ENCODE measurements at places on chromosomes 7 and 10.
A peak's percentile ranks its signal among the peaks of the same experiment; 100 is the strongest.

GRCh38 chr7:20510573-20510900, 104.9 kb upstream of the ABCB5 start:
- DNase-seq: no peak

DNA sequence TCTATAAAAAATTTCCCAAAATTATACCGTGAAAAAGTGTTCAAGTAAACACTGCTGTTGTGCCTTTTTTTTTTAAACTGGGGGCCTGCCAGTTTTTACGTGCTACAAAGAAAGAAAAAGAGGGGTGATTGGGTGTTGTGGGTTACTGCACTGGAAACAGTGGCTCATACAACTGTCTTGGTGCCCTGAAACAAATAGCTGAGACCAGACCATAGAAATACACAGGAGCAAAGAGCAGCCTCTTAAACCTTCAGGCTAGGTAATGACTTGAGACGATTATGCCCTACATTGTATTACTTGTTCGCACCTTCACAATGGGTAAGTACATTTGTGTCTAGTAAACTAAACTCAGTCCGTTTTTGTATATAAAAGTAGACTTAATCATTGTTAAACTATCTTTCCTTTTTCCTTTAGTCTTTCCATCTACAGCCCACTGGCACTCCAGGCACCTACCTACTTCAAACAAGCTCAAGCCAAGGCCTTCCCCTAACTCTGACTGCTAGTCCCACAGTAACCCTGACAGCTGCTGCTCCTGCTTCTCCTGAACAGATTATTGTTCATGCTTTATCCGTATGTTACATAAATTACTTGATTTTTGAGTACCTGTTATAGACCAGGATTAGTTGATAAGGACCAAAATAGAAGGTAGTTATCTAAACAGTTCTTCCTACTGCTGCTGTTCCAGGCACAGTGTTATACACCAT, 26.6 kb downstream of the TMEM243 start:
- no peak for DNase-seq

GRCh38 chr10:11264296-11265048, 246.8 kb downstream of the CELF2 start:
- DNase-seq: no peak

DNA sequence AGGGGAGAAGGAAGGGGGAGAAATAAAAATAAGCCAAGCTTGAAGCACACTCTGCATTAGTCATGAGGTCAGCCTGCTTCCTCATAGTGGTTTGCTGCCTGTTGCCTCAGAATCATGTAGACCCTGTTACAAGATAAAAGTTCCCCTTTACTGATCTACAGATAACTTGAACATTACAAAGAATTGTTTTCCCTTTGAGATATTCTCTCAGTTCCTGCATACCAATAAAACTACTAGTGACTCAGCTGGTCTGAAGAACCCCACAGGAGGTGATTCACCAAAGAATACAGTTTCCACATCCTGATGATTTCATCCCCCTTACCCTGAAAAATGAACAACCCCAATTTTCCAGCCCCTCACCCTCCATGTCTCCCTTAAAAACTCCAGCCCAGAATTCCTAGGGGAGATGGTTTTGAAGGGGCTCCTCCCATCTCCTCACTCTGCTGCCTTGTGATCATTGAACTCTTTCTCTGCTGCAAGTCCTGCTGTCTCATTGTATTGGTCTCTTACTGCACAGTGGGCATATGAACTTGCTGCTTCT, 31.5 kb upstream of the NRP1 start:
- DNase-seq: peak; percentile 89

GRCh38 chr10:90047243-90047729, 345.9 kb downstream of the KIF20B start:
- peak; percentile 0 for DNase-seq

DNA sequence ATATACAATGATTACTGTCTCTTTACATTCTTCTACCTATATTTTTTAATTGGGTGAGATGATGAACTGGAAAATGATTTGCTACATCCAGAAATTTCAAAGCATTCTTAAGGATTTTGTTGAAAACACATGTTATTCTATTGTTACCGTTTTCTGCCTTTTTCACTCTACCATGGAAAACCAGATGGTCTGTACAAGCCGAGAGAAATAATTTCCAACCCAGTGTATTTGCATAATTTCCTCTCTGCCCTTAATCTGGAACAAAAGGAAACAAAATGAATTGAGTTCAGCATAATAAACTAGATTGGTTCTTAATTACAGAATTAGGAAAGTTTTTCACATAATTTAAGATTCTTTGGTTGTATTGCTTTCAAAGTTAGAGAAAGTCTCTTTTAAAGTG, 211.2 kb downstream of the CACNB2 start:
- no peak for DNase-seq

DNA sequence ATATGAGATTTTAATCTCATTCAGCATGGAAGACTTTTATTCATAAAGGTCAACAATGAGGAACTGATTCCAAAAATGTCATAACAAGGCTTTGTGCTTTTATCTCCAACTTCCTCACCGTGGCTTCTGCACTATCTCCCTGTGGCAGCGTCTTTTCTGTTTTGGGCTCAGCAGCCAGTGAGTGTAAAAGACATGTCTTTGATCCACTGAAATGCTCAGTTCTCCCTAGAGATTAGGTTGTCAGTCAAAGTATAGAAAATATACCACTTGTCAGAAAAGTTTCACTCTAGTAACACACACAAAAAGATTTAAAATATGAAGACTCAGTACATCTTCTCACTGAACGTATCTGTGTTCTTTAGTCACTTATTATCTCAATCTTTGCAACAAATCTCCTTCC, 901.8 kb upstream of the ZWINT start:
- DNase-seq: peak; percentile 5

DNA sequence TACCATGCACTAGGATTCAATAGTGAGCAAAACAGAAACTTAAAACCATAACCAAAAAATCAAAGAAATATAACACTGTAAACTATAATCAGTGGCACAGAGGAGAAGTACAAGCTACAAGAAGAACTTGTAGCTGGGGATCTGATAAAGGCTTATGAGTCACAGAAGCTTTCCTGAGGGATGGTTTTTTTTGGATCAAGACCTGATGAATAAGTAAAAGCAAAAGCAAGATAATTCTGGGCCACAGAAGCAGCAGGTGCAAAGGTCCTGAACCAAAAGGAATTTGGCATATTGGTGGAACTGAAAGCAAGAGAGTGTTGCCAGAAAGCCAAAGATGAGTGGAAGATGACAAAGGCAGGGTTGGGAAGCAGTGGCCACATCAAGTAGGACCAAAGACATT, 37.4 kb upstream of the BET1 start:
- DNase-seq: no peak

GRCh38 chr10:76899490-76899889, 738.1 kb downstream of the KCNMA1 start:
- no peak for DNase-seq

DNA sequence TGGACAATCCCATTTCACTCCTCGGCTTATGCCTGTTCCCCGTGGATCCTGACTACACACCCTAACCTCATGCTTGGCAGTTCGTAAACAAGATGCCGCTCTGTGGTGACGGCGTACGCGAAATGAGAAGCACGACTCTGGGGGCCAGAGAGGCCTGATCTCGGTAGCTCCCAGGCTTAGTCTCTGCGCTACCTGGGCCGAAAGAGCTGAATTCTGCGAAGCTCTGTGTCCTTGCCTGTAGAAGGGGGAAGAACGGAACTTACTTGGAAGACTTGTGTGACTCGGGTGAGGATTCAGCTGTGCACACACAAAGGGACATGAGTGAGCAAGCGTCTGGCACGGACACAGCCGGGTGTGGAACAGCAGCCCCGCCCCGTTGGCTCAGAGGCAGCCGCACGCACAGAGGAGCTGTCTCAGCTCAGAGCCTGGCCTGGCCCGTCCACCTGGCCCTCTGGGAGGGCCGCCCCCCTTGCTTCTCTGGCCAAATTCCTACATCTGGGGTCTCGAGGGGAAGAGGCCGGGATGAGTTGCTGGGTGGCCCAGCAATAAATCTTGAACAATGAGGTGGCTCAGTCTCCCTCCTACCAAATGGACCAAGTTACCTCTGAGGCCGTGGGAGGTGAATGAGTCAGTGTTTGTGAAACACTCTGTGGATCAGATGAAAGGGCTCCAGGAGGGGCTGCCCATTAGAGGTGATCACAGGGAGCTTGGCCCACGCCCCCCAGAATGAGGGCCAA, 83.8 kb downstream of the PDGFA start:
- DNase-seq: no peak

GRCh38 chr7:75663302-75663907, 75.3 kb downstream of the HIP1 start:
- DNase-seq: no peak

- peak; percentile 78 for DNase-seq
Observed at GRCh38 chr10:103849880-103850571, 5.3 kb downstream of the SH3PXD2A start.

GRCh38 chr7:149375234-149376008, 85.4 kb downstream of the ZNF777 start:
- DNase-seq: no peak

DNA sequence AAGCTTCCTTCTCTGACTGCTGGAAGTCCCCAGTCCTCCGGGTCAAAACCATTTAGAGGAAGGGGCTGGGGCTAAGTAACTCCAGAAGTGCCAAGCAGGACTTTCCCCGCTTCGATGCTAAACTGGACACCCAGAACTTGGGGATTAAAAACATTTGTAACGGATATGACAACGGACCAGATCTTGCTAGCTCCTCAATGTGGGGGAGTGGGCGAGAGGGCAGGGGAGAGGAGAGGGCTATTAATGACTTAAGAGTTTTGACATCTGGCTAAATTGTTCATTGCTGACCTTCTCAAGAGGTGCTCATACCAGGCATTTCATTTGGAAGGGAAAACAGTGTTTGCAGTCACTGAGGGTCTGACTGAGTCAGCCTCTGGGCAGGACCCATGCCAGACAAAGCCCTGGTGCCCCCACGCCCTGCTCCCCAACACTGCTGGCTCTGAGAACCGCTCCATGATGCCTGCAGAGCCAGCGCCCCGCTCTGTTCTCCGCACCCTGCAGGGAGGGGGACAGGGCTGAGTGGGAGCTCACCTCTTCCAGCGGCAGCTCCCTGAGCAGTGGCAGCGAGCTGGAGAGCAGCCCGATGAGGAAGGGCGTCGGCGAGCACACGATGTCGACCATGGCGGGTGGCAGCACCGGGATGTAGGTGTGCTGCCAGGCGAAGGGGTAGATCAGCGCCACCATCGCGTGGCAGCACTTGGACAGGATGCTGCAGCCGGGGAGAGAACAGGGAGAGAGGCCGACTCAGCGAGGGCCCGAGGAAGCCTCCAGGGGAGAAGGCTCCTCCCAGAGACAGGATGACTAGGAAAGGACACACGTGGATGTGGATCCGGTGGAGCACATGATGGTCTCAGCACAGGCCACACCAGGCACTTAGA, 47.7 kb upstream of the MKRN1 start:
- DNase-seq: no peak

- no peak for DNase-seq
Observed at GRCh38 chr7:46022397-46022796, 101.3 kb upstream of the IGFBP3 start.

DNA sequence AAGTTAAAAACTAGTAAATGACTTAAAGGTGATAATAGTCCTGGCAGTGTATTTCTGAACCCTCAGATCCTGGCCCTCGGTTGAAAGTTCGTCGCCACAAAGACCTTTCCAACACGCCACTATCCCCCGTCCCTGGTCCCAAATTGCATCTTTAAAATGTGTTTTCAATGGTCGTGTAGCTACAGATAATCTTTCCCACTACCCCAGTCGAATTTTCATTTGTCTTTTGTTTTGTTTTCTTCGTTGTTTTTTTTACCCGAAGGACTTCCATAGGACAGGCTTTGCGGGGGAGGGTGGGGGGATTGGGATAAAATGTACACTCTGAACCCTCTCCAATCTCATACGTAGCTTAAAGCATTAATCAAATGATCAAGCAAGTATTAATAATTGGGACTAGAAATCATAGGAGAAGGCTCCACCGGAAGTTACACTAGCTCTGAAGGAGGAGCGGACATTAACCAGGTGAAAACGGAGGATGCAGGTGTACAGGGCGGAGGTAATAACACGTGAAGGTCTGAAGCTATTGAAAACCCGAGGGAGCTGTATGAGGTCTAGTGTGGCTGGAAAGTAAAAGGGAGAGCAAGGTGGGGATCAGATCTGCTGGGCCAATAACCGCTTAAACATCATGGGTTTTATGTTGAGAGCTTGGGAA, 32.8 kb upstream of the PHF14 start:
- DNase-seq: no peak

DNA sequence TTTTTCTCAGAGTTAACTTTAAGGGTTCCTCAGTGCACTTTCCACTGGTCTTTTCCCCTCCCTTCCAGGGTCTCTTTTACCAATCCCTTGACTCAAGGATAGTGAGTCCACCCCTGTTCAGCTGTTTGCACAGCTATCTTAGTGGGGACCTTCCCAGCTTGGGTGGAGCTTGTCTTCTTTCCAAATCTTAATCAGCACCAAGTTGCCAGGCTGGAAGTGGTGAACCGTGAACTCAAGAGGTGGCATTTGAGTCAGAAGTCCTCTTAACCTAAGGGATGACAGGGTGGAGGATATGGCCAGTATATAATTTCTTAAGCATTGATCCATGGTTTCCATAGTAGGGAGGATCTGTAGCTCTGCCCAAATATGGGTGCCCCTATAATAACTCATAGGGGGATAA, 25.0 kb downstream of the MAPK8 start:
- no peak for DNase-seq

- peak; percentile 17 for DNase-seq
Observed at GRCh38 chr7:135792363-135792668, 43.7 kb upstream of the FAM180A start.

- no peak for DNase-seq
Observed at GRCh38 chr7:2181077-2181854, 51.5 kb downstream of the MAD1L1 start.

DNA sequence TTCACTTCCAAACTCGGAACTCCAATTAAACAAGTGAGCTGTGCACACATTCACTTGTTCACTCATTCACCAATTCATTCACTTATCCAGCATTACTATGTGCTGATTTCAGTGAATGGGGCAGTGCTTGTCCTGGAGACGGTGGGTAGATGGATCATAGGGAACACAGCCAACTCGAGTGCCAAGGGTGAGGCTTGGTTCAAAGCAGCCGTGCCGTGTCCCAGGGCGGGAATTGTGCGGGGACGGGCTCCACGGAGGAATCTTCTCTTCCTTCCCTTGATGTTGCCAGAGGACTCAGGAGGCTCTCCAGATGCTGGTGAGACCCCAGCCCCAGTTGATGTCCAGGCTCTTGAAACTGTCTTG, 2.9 kb downstream of the SH2D4B start:
- no peak for DNase-seq

DNA sequence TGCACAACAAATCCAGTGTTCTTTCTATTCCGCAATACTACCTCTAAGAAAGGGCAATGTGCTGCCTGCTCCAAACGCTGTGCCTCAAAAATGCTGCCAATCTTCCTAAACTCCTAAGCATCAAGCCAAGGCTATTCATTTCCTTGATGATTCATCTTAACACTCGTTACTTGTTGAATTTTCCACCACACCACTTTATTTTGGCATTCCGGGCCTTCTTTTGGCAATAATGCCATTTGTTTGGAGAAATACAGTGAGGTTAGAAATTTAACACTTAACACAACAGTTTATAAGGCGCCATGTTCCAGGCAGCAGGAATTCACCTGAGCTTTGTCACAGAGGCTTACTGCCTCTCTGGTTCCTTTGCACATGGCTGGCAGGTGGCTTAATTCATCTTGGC, 82.6 kb upstream of the ABCB5 start:
- no peak for DNase-seq

GRCh38 chr10:44576702-44577191, 191.8 kb upstream of the CXCL12 start:
- no peak for DNase-seq
